ENCODE measurements at places on chromosomes 16 and 17. TPM values are rescaled to one million over a fixed set of nuclear protein-coding genes. Genes with fewer than 3 reads are reported as not detected.

DNA sequence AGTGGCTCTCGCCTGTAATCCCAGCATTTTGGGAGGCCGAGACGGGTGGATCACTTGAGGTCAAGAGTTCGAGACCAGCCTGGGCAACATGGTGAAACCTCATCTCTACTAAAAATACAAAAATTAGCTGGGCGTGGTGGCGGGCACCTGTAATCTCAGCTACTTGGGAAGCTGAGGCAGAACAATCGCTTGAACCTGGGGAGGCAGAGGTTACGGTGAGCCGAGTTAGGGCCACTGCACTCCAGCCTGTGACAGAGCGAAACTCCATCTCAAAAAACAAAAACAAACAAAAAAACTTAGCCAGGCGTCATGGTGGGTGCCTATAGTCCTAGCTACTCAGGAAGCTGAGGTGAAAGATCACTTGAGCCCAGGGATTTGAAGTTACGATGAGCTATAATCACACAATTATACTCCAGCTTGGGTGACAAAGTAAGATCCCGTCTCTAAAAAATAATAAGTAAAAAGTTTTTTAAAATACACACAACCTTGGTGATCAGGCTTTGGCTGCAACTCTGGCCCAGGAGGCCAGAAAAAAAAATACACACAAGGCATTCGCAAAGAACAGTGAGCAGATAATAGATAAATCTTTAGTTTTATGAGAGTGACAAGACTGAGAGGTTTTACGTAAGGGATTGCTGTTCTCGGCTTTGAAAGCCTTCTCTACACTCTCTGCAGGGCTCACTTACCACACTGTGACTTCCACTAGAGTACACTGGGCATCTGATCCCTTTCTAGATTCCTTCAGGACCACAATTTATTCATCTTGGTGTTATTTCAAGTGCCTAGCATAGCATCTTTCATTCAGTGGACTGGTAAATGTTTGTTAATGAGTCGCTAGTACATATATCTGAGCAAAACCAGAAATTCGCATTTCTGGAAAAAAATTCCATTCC lies 5.9 kb downstream of the GSPT1 start:
- DNase-seq, result no peak
- no peak overlapping the region for H3K4me3 ChIP-seq
- peaks cover 51% of the 10 kb centered on the region for H3K36me3 ChIP-seq

- DNase-seq, result peak; percentile 82
- H3K27ac ChIP-seq, result peak overlapping the region; percentile 86
- peak overlapping the region; percentile 1 for H3K4me3 ChIP-seq
- no peaks in the 10 kb centered on the region for H3K27me3 ChIP-seq
- no peaks in the 10 kb centered on the region for H3K36me3 ChIP-seq
Measured at GRCh38 chr16:19130852-19131824, 17.4 kb downstream of the ITPRIPL2 start.

- no peaks in the 10 kb centered on the region for H3K4me1 ChIP-seq
- no peak overlapping the region for H3K27ac ChIP-seq
- no peak for DNase-seq
- no peaks in the 10 kb centered on the region for H3K36me3 ChIP-seq
Measured at GRCh38 chr17:6671431-6671830, 19.9 kb downstream of the C17orf100 start.

GRCh38 chr17:65071861-65072260 lies 15.3 kb upstream of the GNA13 start:
- no peak overlapping the region for H3K4me3 ChIP-seq
- peaks cover 51% of the 10 kb centered on the region for H3K4me1 ChIP-seq
- H3K36me3 ChIP-seq, result no peaks in the 10 kb centered on the region
- DNase-seq, result peak; percentile 29

Gene CENPN
- total RNA-seq, result 109 TPM

- no peak for DNase-seq
- no peaks in the 10 kb centered on the region for H3K4me1 ChIP-seq
- H3K27me3 ChIP-seq, result no peaks in the 10 kb centered on the region
- no peak overlapping the region for H3K4me3 ChIP-seq
Measured at GRCh38 chr17:39538866-39539265, 68.9 kb downstream of the NEUROD2 start.

Gene CRYM
- total RNA-seq, result not detected

- no peak overlapping the region for H3K27ac ChIP-seq
- no peak for DNase-seq
- H3K27me3 ChIP-seq, result peaks cover 17% of the 10 kb centered on the region
- no peaks in the 10 kb centered on the region for H3K4me1 ChIP-seq
Measured at GRCh38 chr17:2803386-2803785, 7.1 kb downstream of the RAP1GAP2 start.

Gene OTOP2
- not detected for total RNA-seq

DNA sequence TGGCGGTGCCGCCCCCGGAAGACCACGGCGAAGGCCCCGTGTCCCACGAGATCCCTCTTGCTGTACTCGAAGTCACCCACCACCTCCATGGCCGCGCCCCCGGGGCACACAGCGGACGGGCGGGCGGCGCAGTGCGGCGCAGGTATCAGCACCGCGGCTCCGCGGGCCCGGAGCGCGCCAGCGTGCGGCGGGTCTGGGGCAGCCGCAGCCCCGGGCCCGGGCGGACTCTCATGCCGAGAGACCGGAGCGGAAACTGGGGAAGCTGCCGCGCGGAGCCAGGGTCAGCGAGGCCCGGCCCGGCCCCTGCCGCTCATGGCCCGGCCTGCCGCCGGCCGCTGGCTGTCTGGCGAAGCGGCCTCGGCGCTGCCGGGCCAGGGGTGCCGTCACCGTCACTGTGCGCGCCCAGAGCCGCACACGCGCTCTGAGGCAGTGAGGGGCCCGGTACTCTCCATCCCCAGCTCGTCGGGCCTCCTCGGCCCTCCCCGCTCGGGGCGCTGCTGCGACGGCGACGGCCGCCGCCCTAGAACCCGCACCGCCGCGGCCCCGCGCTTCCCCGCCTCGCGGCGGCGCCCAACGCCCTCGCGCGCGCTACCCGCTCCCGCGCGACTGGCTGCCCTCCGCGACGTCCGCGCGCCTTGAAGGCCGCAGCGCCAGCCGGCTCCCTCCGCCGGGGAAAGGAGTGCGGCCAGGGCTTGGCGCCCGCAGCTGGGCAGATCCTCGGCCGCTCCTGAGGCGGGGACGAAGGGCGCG lies at the start of gene ULK2:
ULK2 (minus strand) TSS at position 608 of the 750 bp plus-strand sequence; CDS start at position 89, 519 bp downstream.
- peaks cover 18% of the 10 kb centered on the region for H3K4me1 ChIP-seq
- peak within 1 kb of the TSS; percentile 53 for H3K27ac ChIP-seq
- no peaks in the 10 kb centered on the region for H3K27me3 ChIP-seq
- peak; percentile 50 for DNase-seq
- H3K36me3 ChIP-seq, result peaks cover 11% of the 10 kb centered on the region

- no peak overlapping the region for H3K27ac ChIP-seq
- DNase-seq, result no peak
- H3K4me3 ChIP-seq, result no peak overlapping the region
Measured at GRCh38 chr17:14299280-14300141, 1.4 kb upstream of the HS3ST3B1 start.

- H3K27me3 ChIP-seq, result no peaks in the 10 kb centered on the region
- H3K36me3 ChIP-seq, result no peaks in the 10 kb centered on the region
- no peak overlapping the region for H3K4me3 ChIP-seq
- H3K27ac ChIP-seq, result no peak overlapping the region
- H3K4me1 ChIP-seq, result no peaks in the 10 kb centered on the region
- DNase-seq, result no peak
Measured at GRCh38 chr17:33596899-33597298, 303.8 kb upstream of the ASIC2 start.

DNA sequence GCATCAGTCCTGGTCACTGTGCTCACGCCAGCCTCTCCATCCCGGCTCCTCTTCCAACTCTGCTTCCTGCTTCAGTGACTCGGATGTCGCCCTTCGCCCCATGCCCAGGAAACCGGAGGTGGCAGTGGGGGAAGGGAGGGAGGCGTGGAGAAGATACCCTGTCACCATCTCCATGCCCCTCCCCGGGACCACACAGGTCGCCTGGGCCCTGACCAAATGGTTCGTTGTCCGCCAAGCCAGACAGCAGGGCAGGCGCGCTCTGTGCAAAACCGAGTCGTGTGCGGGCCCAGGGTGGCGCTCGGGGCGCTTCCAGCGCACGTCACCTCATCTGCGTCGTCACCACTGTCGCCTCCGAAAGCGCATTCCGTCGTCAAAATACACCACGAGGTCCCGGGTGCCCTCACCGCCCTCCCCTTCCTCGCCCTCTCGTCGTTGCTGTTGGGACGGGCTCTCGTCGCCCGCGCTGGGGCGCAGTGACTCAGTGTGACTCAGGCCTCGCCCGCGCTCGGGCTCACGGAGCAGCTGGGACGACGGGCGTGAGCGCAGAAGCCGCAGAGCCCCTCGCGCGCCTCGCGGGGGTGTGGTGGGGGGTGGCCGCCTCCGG lies 39.2 kb downstream of the ZNF778 start:
- no peaks in the 10 kb centered on the region for H3K36me3 ChIP-seq
- peaks cover 21% of the 10 kb centered on the region for H3K4me1 ChIP-seq
- peak overlapping the region; percentile 35 for H3K4me3 ChIP-seq
- peak; percentile 77 for DNase-seq
- peak overlapping the region; percentile 0 for H3K27ac ChIP-seq

GRCh38 chr16:77711775-77712174 lies 10.5 kb upstream of the NUDT7 start:
- H3K36me3 ChIP-seq, result no peaks in the 10 kb centered on the region
- H3K27ac ChIP-seq, result no peak overlapping the region
- H3K4me1 ChIP-seq, result no peaks in the 10 kb centered on the region

Gene SMTNL2
- total RNA-seq, result not detected

Gene ADAMTS18
- not detected for total RNA-seq

GRCh38 chr16:79991969-79992368 lies 391.4 kb upstream of the MAF start:
- 0 out of 2 replicates have a peak, but pooled peaks cover 3% of the 10 kb centered on the region for H3K4me1 ChIP-seq
- H3K4me3 ChIP-seq, result no peak overlapping the region

- H3K36me3 ChIP-seq, result no peaks in the 10 kb centered on the region
- no peak overlapping the region for H3K27ac ChIP-seq
- no peak for DNase-seq
- H3K4me1 ChIP-seq, result no peaks in the 10 kb centered on the region
- no peak overlapping the region for H3K4me3 ChIP-seq
- no peaks in the 10 kb centered on the region for H3K27me3 ChIP-seq
Measured at GRCh38 chr17:82655038-82655479, 6.8 kb upstream of the WDR45B start.

GRCh38 chr17:76962858-76963257 lies 94.7 kb downstream of the MGAT5B start:
- peaks cover 6% of the 10 kb centered on the region for H3K27me3 ChIP-seq
- no peaks in the 10 kb centered on the region for H3K36me3 ChIP-seq
- H3K4me1 ChIP-seq, result no peaks in the 10 kb centered on the region
- H3K27ac ChIP-seq, result no peak overlapping the region

GRCh38 chr16:86984343-86984742 lies 332.8 kb downstream of the C16orf95 start:
- H3K4me3 ChIP-seq, result no peak overlapping the region
- H3K27me3 ChIP-seq, result no peaks in the 10 kb centered on the region
- H3K36me3 ChIP-seq, result no peaks in the 10 kb centered on the region

- H3K4me3 ChIP-seq, result no peak overlapping the region
- H3K4me1 ChIP-seq, result peaks cover 56% of the 10 kb centered on the region
- no peak overlapping the region for H3K27ac ChIP-seq
- H3K36me3 ChIP-seq, result no peaks in the 10 kb centered on the region
Measured at GRCh38 chr17:81427173-81428120, 32.2 kb downstream of the BAHCC1 start.

Data from SJSA1 (cell line).